ENCODE measurements at places on chromosomes 7 and 10.

DNA sequence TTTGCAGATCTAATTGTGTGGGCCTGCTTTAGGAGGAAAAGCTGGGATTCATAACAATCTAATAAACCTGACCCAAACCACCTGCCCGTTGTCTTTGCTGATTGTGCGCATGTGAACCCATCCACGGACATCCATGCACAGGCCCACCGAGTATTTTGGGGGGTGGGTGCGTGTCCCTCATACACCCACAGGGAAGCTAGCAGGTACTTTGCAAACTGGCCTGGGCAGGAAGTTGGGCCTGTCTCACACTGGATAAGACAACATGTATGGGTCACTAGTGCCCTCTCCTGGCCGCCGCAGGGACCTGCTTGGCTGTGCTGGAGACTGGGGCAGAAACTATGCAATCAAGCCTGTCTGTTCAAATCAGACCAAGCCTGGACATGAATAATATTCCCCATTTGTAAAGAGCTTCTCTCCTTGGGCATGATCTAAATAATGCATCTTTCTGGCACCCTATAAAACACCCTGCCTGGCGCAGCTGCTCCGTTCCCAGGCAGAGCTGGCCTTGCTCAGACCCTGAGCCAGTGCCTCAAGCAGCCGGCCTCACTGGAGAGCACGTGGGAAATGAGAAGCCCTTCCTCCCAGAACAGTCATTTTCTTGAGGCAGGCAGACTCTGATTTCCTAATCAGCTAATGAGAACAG lies 15.8 kb downstream of the ECHDC3 start:
- DNase-seq, result peak; percentile 64

GRCh38 chr10:22656036-22656435 lies 58.3 kb downstream of the PIP4K2A start:
- DNase-seq, result no peak

- DNase-seq, result no peak
These were observed 19.4 kb upstream of the PAX2 start for GRCh38 chr10:100725869-100726426.

- no peak for DNase-seq
These were observed 261.4 kb upstream of the ZWINT start for GRCh38 chr10:56622335-56622973.

DNA sequence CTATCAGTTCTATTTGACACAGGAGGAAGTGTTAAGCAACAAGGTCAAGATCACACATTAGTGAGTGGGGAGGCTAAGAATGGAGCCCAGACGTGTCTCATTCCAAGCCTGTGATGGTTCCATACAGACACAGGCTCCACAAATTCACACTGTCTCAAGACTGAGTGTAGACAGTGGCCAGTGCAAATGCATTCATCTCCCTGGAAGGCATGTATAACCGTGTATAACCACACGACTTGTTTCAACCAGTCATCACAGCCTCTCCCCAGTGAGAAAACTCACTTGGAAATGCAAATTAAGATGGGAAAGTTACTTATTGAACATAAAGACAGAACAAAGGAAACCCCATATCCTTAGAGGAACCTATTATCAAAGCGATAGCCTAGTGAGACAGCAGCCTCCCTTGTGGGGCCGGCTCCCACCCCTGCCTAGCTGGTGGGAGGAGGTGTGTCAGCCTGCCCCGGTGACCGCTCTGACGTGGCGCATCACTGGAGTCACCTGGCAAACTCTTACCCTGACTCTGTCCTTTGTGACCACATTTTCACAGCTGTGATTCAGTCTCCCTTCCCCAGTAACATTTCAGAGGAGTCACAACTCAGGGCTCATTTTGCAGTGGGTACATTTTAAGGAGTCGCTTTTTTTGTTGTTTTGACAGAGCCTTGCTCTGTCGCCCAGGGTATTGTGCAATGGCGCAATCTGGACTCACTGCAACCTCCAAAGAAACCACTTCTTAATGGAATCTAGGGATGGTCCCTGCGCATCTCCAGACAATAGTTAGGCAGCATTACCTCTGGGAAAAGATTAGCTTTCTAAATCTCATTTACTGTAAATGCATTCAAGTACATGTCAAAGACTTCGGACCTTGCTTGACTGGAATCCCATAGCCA lies 126.6 kb upstream of the PARD3 start:
- DNase-seq, result no peak

DNA sequence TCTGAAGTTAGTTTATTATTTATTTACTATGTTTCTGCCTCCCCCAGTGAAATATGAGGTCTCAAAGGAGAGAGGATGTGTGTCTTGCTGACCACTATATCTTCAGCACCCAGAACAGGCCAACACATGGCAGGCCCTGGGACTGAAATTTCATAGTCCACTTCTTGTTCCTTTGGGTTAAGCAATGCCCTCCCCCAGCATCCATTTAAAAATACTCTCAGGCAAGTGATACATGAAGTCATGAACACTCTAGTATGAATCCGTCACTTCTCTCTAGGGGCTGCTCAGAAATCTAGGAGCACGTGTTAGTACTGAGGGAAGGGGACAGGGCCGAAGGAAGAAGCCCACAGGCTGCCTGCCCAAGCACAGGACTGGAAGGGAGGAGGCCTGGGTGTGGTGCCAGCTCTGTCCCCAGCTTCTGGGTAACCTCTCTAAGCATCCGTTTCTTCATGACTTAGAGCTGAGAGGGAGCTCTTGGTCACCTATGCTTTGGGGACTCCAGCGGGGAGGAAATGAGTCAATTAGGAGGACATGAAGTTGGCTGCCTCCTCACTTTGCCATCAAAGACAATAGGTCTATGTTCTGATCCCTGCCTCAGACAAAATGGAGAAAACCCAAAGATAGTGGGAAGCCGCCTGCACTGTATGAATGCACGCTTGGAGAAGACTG lies 119.2 kb downstream of the KCNMA1 start:
- DNase-seq, result no peak

DNA sequence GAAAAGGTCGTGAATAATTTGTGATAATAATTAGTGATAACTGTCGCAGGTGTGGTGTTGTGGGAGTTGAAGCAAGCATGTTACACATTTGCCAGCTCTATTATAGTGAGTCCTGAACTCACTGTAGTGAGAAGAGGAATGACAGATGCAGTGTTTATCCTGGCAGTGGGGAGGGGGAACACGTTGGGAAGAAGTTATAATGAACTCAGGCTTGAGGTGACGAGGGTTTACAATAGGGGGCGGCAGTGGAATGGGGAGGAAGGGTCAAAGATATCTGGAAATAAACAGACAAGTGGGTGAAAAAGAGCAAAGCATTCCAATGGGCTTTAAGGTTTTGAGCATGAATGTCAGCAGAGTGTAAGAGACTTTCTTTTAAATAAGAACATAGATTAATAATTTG lies 49.6 kb downstream of the ITPRID1 start:
- DNase-seq, result no peak

GRCh38 chr10:129788215-129788614 lies 175.9 kb downstream of the EBF3 start:
- no peak for DNase-seq

- DNase-seq, result peak; percentile 44
These were observed 219.3 kb upstream of the MKLN1 start for GRCh38 chr7:131108212-131108940.

DNA sequence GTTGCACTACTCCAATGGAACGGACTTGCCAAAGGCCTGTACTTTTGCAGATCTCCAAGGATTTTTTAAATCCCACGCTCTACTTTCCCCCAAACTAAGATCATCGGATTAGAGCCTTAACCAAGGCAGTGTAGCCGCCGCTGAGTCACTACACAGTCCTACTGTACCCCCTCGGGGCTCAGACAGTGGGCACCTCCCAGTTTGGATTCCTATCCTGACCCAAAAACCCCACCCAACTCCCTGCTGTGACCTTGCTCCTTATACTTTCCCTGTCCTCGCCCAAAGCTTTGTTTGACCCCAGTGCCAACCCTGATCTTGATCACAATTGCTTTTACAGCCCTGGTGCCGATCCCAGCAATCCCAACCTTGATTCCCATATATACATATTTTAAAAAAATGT lies 17.5 kb upstream of the PLAU start:
- DNase-seq, result no peak

- DNase-seq, result no peak
These were observed 350.5 kb upstream of the CHRM2 start for GRCh38 chr7:136517971-136518370.

DNA sequence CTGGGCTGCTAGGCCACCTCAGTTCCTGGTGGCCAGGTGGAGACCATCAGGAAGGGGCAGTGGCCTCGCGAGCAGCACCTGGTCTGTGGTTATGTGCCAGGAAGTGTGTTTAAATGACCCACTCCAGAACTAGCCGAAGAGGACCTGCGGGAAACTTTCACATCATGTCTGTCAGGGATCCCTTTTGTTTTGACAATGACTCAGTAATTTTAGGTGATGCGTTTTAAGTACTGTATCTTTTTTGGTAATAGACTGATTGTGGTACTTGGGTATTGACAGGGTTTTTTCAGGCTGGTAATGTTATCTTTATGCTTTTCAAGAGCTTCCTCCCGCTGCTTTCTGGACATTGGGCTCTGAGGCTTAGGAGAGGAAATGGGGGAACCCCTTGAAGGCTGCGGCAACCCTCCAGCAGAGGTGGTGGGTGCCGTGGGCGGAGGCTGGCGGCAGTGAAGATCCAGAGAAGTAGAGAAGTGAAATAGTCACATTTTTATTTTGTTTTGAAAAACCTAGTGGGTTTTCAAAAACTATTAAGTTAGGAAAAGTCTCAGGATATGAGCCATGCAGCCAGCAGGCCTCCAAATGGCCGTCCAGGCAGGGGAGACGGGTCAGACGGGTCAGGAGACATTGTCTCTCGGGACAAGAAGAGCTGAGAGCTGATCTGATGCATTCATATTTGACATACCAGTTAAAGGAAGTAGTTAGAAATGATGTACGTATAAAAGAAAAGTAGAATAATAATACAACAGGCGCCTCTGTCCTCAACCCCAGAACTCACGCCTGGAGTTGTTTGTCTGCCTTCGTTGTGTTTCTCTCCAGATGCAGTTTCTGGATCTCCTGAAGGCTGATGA lies 27.7 kb downstream of the PPP2R2D start:
- DNase-seq, result peak; percentile 75
